ENCODE measurements at places on chromosomes 2 and 18.

DNA sequence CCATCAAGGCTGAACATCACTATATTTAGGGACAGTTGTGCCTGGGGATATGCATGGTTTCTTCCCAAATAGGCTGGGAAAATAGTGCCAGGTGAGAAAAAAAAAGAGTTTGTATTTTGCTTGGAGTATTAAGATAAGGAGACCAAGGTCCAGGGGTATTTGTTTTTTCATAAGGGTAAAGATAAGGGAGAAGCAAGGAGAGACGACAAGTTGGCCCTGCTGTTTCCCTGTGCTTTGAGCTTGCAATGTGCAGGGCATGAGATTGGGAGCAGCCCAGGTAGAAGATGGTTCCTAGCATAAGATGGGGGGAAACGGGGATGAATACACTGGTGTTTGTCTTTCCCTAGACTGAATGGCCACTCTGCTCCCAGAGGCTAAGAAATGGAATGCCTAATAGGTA is 8.8 kb upstream of the GPR39 start:
- DNase-seq, result no peak

GRCh38 chr2:55896633-55897032 is 26.9 kb downstream of the EFEMP1 start:
- DNase-seq, result no peak

DNA sequence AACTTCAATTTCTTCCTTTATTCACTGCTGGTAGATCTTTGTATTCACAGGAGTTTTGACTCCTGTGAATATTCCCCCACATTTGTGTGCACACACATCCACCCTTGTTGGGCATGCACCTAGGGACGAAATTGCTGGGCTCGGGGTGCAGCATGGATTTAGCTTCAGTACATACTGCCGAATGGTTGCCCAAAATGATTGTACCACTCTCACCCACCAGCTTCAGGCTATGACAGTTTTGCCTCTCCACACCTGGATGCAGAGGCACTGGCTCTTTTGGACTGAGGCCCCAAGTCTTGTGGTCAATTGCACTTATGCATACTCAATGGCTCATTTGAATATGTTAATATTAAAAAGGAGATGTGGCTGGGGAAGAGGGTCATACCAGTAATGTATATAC is 65.1 kb upstream of the ODC1 start:
- no peak for DNase-seq

- DNase-seq, result no peak
These were observed 126.8 kb downstream of the SP100 start for GRCh38 chr2:230542751-230543150.

DNA sequence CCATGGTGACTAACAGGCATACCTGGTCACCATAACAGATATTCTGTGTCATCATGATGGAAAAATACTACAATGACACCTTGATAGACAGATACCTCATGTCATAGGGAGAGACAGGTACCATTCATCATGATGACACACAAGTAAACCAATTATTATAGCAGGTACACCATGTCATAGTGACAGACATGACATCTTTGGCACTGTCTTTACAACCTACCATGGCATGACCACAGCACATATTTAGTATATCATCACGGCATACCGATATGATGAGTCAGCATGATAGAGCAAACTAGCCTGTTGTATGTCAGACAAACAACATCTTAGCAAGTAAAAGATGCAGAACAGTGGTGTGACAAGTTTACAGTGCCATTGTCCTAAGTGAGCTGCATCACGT is 101.3 kb upstream of the KLHL29 start:
- no peak for DNase-seq

- no peak for DNase-seq
These were observed 78.9 kb upstream of the OTOS start for GRCh38 chr2:240219208-240219890.

DNA sequence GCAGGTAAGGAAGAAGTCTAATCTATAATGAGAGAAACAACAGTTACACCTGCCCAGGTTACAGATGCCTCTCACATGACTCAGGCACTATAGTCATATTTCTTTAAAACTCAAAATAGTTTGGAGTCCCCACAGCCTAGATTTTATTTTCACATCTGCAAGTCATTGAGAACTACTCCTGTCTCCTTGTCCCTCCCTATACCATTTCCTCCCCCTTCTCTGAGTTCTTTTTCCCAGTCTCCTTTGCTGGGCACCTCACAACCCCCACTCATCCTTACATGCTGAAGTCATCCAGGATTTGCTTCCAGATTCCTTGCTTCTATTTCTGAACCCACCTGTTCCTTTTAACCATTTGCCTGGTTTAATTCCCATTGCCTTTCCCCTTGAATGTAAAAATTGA is 73.1 kb upstream of the KCNE4 start:
- DNase-seq, result no peak

- DNase-seq, result no peak
These were observed 716.3 kb downstream of the TSN start for GRCh38 chr2:122471753-122472152.

GRCh38 chr2:154556146-154556545 is 142.3 kb upstream of the KCNJ3 start:
- DNase-seq, result no peak

GRCh38 chr2:66127656-66128055 is 307.3 kb upstream of the MEIS1 start:
- DNase-seq, result no peak

- no peak for DNase-seq
These were observed 137.7 kb downstream of the DYSF start for GRCh38 chr2:71591044-71591443.

GRCh38 chr2:40096360-40096759 is 317.3 kb upstream of the THUMPD2 start:
- DNase-seq, result no peak

DNA sequence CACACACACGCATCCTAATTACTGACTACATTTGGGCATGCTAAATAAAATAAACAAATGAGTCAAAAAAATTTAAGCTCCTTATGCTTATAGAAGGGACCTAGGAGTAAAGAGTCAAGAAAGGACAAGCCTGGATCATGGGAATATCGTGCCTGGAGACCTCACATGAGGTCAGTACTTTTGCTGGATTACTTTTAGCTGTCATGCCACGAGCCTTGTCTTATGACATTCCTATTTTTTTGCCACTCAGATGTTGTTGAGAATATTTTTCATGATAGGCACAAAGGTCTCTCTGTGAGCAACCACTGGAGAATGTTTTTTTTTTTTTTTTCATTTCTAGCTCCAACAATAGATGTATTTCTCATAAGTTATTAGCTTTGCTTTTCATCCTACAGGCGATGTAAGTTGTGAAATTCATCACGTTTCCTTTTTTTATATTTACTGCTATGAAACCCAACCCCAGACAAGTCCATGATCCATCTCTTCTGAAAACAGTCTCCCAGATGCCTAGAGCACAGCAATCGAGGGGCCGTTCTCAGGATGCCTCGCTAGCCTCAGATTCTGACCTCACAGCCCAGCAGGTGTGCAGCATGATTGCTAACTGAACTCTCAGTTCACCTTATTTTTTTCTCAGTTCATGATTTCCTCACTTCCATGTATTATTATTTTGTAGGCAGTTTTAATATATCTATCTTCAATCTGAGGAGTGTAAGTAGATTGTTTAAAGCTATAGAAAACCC is 464.5 kb downstream of the IRS1 start:
- DNase-seq, result no peak

- DNase-seq, result no peak
These were observed 5.3 kb downstream of the SATB2 start for GRCh38 chr2:199452260-199452990.

DNA sequence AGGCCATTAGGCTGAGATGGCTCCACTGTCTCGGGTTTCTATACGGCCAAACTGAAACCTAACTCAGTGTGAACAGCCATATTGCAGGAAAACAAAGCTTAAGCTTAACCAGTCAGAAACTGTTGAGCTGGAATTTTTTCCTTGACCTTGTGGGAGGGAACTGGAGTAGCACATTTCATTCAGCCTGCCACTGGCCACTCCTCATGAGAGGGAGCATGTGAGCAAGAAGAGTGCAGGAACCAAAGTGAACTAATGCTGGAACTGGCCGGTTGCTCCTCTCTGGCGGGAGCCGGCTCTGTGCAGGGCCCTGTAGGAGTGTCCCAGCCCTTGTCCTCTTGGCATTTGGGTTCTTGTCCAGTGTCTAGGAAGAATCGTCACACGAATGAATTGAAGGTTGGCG is 5.9 kb upstream of the POLE4 start:
- no peak for DNase-seq

- DNase-seq, result no peak
These were observed 349.8 kb downstream of the TNS1 start for GRCh38 chr2:217652761-217653639.

- DNase-seq, result no peak
These were observed 841.1 kb downstream of the TSN start for GRCh38 chr2:122596598-122596997.

DNA sequence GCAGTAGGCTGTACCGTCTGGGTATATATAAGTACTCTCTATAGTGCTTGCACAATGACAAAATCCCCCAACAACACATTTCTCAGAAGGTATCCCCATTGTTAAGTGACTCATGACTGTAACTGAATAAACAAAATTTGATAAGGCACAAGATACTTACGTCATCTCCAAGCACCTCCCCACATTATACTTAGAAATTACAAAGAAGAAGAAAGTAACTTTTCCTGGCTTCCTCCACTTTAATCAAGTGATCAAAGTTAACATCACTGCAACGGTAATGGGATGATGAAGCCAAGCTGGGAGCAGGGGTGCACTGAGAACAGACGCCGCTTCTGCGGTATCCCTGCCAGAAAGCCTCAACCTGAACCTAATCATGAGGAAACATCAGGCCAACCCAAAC is 9.7 kb downstream of the TNS1 start:
- no peak for DNase-seq

- DNase-seq, result no peak
These were observed at the start of gene SIX2 for GRCh38 chr2:45009303-45009927. Gene SIX2 (minus strand): TSS chr2:45009452. CDS start chr2:45009110, 342 bp downstream.

DNA sequence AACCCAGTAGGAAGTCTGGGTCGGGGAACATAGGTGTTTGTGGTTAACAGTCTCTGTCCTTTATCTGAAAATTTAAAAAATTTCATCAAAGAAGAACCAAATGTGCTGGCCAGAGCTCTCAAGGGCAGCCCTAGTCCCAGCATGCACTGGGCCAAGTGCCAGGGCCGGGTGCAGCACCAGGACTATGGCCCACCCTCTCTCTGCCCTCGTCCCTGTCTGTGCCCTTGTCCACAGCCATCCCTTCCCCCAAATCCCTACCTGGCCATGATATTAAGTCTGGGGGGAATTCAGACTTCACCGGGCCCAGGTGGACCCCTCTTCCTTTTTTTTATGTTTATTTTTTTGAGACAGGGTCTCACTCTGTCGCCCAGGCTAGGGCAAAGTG is 14.4 kb upstream of the ZFP36L2 start:
- no peak for DNase-seq

Data from activated T-helper 1 cell treated with anti-CD3 and anti-CD28 coated beads, Interleukin-2, amount 50 U/mL, for 16 hours (primary cell).